ENCODE measurements at places on chromosomes 2 and 18.

- no peak for DNase-seq
Measured at GRCh38 chr2:148979919-148980277, 58.6 kb upstream of the LYPD6B start.

GRCh38 chr18:3579701-3580100 is 129.7 kb downstream of the TGIF1 start:
- no peak for DNase-seq

DNA sequence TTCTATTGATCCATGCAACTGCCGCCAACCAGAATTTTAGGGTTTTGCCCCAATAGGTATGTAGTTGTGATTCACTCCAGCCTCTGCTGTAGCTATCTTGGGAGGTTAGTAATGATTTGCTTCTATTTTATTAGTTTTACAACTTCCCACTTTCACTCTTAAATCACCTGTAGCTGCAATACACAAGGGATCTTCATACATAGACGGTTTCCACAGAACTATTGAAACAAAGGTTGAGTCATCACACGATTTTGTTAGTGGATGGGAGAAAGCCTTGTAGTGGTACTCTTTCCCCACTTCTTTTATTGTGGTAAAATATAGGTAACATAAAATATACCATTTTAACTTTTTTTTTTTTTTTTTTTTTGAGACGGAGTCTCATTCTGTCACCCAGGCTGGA is 104.2 kb upstream of the SPRED2 start:
- DNase-seq: no peak

DNA sequence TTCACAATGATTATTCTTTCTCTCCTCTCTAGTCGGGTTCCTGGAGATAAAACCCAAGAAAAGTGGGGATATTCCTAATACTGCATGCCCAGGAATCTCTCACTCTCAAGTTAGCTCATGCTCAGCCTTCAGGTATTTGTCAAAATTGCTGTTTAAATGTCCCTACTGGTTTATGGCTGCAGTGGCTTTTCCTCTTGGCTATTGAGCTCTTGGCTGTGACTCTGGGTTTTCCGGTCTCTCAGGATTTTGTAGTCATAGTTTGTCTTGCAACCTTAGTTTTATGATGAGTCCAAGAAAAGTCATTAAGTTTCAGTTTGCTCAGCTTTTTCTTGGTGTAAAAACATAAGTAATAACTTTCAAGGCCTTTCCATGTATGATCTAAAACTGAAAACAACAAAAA is 820.7 kb upstream of the HS6ST1 start:
- DNase-seq: no peak

- DNase-seq: no peak
Measured at GRCh38 chr2:45256173-45256866, 247.1 kb upstream of the SIX2 start.

- DNase-seq: no peak
Measured at GRCh38 chr2:17574406-17575073, 34.0 kb downstream of the VSNL1 start.

DNA sequence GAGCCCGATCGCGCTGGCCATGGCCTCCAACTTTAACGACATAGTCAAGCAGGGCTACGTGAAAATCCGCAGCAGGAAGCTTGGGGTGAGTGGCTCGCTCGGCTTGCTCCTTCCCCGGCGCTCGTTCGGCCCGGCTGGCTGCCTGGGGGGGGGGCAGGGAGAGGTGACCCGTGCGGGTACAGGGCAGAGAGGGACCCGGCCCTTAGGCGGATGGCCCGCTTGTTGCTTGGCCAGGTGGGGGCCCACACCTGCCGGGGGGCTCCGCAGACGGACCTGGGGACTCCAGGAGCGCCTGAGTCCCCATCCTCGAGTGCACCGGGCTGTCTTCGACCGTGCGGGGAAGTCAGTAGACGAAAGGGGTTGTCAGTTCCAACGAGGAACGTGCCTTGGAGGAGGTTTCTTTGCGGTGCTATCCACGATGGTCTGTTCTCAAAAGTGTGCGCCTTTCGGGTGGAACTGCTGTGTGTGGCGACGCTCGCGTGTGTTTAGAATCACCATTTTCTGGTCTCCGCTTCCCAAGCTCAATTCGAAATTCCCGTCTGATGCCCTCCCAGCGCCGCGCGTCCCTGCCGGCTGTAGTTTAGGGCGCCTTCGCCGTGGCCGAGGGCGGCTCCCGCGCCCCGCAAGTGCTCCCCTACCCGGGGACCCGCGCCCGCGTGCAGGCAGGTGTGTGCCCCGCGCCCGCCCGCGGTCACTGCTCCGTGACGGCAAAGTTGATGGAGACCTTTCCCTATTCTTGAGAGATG is 711 bp downstream of the DOK6 start:
- DNase-seq: peak; percentile 49

GRCh38 chr2:189587780-189588179 is 7.2 kb upstream of the SLC40A1 start:
- DNase-seq: no peak

- peak; percentile 5 for DNase-seq
Measured at GRCh38 chr2:77054938-77055337, 467.2 kb downstream of the LRRTM4 start.

DNA sequence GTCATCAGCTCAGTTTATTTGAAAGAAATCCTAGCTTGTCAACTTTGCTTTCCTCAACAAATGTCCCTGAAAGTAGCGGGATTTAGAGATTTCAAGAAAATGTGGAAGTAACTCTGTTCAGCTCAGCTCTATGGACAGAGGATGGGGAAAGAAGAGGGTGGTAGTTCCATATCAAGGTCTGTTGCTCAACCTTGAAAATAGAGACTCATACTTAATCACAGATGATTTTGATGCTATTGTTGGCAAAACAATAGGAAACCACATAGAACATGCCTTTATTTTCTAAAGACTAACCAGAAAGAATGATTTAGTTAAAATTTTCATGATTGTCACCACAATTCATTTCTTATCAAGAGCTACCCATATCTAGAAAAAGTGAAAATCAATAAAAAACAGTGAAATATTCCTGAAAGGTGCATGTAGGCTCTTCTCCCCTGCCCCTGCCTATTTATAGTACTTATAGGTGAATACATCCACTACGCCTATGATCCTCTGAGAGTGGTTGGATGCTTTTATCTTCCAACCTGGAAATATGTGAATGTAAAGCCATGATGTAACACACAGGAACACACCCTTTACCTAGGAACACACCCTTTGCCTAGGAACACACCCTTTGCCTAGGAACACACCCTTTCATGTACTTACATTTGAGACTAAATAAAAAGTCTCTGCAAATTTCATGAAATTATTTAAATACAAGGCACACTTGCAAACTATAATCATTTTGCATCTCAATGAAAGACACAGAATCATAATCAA is 65.8 kb downstream of the ETAA1 start:
- no peak for DNase-seq

GRCh38 chr2:25561136-25561850 is 112.1 kb downstream of the DTNB start:
- DNase-seq: no peak

GRCh38 chr2:102558463-102558862 is 60.9 kb upstream of the SLC9A2 start:
- no peak for DNase-seq

GRCh38 chr18:43855376-43855775 is 578.1 kb upstream of the SYT4 start:
- DNase-seq: no peak

- DNase-seq: no peak
Measured at GRCh38 chr2:181421131-181421458, 36.1 kb upstream of the ITGA4 start.

GRCh38 chr2:191866195-191866594 is 19.3 kb upstream of the CAVIN2 start:
- no peak for DNase-seq

DNA sequence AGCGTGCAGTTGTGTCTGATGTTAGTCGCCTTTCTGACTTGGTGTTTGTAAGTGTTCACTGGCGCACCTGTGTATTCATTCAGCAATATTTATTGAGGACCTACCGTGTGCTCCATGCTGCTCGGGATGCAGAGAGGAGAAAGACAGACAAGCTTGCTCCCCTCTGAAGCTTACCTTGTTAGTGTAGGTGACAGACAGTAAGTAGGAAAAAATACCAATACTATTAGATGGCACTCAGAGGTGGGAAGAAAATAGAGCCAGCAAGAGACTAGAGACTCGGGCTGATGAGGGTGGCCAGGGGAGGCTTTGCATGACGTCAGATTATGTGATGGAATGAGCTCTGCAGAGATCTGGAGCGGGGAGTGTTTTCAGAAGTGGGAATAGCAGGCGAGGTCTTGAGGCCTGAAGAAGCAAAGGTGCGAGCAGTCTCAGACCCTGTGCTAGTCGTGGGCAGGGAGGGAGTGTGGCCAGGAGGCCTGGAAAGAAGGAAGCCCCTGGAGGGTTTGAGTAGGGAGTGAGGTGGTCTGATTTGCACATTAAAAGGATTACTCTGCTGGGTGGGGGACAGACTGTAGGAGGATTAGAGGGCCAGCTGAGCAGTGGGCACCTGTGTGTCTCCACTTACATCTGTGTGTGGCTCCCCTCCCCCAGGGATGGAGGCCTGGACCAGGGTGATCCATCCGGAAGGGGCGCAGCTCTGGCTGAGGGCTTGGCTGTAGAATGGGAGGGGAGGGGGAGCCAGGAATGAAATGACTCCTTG is 11.8 kb downstream of the MTCL1 start:
- DNase-seq: no peak

GRCh38 chr18:21557607-21558253 is 42.8 kb downstream of the ESCO1 start:
- DNase-seq: no peak

- no peak for DNase-seq
Measured at GRCh38 chr2:136017786-136018185, 32.4 kb upstream of the DARS1 start.

DNA sequence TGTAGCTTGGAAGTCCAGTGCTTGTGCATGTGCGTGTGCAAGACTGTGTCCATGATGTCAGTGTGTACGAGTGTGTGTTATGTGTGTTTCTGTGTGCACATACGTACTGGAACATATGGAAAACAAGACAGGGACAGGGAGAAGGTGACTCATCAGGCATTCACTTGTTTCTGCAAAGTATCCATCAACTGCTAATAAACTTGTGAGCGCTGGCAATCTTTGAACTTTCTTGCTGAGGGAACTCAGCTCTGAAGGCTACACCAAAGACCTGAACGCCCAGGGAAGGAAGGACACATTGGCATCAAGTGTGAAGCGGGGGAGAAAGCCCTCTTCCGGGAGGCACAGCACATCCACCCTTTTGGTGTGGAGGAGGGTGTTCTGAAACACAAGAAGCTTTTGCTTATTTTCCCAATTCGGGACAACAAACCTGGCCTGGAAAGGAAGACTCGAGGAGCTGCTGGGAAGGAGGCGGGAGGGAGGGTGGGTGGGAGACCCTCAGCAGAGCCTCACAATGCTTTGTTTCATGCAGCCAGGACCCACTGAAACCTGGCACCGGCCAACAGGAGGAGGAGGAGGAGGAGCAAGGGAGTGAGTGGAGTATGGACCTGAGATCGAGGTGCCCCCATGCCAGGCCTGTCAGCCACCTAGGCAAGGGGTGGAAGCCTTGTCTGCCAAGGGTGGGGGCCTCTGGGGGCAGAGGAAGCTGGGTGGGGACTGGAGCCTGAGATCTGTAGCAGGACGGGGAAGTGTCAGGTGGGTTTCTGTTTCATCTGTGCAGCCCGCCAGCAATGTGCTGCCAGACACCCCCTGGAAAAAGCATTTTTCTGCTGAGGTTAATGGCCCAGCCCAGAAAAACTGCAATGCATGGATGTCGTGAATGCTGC is 26.8 kb downstream of the SMAD7 start:
- DNase-seq: no peak

GRCh38 chr2:160384791-160385190 is 108.8 kb downstream of the RBMS1 start:
- DNase-seq: no peak

DNA sequence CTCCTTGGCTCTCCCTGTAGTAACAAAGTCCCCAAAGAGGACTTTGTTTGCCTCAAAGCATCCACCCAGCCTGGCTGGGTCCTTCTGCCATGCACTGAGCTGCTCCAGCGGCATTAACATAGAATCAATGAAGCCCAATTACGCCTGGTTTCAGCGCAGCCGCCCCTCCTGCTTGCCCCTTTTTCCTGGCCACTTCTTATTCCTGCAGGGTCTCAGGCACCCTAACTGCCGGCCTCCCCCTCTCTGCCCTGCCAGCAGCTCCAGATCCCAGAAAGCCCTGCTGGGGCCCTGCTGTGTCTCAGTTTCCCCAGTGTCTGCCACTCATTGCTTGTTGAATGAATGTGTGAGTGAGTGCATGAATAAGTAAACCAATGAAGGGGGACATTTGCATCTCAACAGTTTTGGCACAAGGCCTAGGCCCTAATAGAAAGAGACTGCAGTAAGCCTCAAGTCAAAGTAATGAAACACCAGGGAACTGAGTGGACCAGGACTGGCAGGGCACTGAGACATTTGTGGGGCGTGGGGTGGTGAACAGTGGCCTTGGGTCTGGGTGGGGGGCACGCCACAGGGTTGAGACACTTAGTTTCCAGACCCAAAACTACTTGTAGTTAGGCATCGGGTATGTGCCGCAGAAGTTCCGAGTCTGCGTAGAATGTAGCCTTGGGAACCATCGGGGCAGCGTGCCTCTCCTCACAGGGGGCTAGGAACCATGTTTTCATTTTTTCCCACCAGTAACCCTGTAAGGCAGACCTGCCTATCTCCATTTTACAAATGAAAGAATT is 60.6 kb downstream of the SMAD7 start:
- DNase-seq: no peak

- DNase-seq: no peak
Measured at GRCh38 chr2:105070010-105070865, 32.4 kb downstream of the MRPS9 start.

DNA sequence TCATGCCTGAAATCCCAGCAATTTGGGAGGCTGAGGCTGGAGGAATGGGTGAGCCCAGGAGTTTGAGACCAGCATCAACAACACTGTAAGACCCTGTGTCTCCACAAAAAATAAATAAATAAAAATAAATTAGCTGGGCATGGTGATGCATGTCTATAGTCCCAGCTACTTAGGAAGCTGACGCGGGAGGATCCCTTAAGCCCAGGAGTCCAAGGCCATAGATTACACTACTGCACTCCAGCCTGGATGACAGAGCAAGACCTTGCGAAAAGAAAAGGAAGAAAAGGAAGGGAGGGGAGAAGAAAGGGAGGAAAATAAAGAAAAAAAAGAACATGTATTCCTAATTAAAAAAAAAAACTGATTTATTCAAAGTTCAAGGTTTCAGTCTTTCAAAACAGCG is 78.2 kb downstream of the TRIP12 start:
- no peak for DNase-seq

DNA sequence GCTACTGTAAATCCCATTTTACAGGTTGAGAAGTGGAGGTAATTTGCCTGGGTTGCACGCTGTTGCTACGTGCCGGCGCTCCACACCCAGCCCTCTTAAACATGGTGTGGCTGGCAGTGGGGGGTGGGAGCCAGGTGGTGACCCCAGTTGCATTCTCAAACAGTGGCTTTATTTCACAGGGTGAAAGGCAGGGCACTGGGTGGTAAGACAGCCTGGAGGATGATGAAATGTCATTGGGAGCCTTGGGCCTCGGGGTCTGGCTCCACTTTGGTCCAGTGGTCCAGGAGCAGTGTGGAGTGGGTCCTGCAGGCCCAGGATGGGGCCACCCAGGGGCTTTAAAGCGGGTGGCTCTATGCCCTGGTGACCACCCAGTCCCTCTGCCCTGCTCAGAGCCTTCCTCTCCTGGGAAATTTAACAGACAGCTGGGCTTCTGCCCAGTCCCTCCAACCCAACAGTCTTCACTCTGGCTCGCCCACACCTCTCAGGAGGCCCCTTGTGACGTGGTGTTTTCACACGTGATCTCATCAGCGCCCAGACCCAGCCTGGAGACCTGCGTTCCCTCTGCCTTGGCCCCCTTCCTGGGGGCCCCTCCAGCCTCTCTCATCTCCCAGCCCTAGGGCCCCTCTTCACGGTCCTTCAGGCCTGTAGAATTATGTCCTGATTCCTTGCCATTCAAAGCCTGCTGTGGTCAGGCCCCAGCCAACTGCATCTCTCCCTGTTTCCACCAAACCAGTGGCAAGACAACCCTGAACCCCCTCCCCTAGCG is 92.5 kb downstream of the INHBB start:
- no peak for DNase-seq

Measured in hindlimb muscle (tissue), 1 donor.